ENCODE measurements at places on chromosomes 1 and 21. TPM values are rescaled to one million over a fixed set of nuclear protein-coding genes. Genes with fewer than 3 reads are reported as not detected.

Gene CTPS1
- total RNA-seq: 34.4 TPM

Gene IRF6
- total RNA-seq: 4.1 TPM

Gene PHTF1
- 34.4 TPM for total RNA-seq

Gene PERM1
- 1.5 TPM for total RNA-seq

Gene ATP6V1G3
- total RNA-seq: not detected

Data from smooth muscle cell of the pulmonary artery (primary cell).